T follicular helper cell (primary cell): ENCODE measurements at places on chromosomes 7 and 10.

- DNase-seq = no peak
Observed at GRCh38 chr10:124472071-124472470, 10.4 kb downstream of the LHPP start.

GRCh38 chr10:17831341-17831740 lies 22.2 kb downstream of the MRC1 start:
- no peak for DNase-seq

DNA sequence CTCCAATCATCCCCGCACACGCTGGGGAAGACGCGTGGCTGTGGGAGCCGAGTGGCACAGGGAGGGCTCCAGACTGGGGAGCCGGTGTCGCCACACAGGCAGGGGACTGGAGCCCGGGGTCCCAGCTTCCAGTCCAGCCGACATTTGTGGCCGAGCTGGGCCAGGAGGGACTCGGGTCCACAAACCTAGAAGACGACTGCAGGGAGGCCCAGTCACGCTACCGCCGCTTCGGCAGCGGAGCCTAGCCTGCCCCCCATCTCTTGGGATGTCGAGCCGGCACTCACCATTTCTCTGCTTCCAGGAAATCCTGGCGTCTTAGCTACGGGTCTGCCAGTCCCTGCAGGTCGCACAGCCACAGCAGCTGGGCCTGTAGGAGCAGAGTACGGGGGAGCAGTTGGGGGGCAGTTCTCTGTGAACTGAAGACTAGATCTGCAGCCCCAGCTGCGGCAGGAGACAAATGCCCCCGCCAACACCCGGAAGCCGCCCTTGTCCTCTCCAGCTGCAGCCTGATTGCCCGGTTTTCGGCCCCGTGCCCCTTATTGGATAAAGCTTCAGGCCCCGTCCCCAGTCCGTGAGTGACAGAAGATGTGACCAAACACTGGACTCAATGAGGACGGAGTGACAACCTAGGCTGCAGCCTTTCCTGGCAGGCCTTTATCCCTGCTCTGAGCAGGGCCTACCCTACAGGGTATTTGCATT lies 270.7 kb downstream of the ZNF33B start:
- DNase-seq = no peak

- no peak for DNase-seq
Observed at GRCh38 chr7:1966631-1967200, 266.0 kb downstream of the MAD1L1 start.

DNA sequence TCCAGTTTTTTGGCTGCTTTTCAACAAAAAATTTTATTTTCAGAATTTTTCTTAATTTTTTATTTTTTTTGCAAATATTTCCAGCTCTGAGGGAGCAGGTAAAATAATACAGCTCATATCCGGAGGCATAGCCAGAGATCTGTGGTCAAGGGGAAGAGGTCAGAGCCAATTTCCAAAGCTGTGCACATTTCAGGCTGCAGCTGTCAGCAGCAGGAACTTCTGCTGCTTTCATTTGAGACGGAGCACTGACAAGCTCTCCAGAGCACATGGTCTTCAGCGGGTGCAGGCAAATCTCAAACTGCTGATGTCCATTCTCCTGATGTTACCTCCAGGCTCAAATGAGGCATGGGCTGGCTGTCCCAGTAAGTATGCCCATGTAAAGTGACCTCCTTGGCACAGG lies 31.1 kb downstream of the SLC26A4 start:
- no peak for DNase-seq

DNA sequence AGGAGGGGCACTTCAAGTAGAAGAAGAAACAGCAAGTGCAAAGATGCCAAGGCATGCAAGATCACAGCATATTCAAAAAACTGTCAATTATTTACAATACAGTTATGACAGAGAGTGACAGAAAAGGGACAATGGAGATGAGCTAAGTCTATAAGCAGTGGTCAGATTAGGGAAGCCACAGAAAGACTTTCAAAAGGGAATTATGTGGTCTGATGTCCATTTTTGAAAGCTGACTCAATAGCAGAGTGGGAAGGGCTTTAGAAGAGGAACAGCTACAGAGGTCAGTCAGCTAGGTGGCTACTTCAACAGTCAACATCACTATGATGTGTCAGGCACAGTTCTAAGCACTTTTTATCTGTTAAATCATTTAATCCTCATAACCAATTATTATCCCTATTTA lies 45.2 kb upstream of the SPOCK2 start:
- DNase-seq = no peak

DNA sequence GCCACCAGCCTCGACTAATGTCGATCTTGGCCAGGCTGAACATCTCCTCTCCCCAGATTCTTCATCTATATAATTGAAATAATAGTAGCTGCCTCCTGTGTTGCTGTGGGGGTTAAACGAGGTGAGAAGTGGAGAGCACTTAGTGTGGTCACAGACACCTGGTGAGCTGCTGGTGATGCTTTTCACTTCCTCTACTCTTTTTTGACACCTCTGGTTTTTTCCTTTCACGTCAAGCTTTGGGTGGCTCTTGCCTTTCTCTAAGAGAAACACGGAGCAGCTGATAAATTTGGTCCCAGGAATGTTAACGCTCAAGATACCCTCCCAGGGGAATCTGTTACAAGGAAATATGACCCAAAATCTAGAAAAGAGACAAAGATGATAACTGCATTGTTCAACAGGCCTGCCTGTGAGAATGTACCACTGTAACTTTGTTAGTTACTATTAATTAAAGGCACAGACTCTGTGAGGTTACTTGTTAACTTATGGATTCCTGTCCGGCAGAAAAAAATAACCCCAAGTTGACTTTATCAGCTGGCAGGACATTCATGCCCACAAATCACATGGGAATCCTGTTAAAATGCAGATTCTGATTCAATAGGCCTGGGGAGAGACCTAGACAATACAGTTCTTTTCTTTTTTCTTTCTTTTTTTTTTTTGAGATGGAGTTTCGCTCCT lies 9.5 kb upstream of the NPFFR1 start:
- DNase-seq = no peak

GRCh38 chr7:123440101-123440548 lies 94.3 kb downstream of the IQUB start:
- DNase-seq = no peak

- DNase-seq = no peak
Observed at GRCh38 chr7:129801882-129802281, 150.9 kb downstream of the UBE2H start.

DNA sequence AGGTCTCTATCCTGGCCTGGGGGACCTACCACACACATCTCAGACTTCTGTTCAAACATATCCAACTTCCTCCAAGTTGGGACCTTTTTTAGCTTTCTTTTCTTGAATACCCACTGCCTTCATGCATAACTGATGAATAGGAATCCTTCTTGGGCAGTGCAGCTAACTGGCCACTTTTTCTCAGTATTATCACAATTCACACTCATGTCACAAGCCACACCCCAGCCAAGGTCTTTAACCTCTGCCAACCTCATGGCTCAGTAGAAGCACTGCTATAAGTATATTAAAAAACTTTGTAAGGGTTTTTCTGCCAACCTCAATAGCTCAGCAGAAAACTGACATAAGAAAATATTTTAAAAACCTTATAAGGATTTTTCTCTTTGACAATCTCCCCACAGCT lies 44.5 kb downstream of the HHEX start:
- no peak for DNase-seq

- DNase-seq = no peak
Observed at GRCh38 chr7:121753944-121754343, 119.0 kb upstream of the PTPRZ1 start.

- DNase-seq = no peak
Observed at GRCh38 chr10:122525788-122526187, 34.8 kb upstream of the DMBT1 start.

- DNase-seq = no peak
Observed at GRCh38 chr10:119135513-119135881, 30.0 kb downstream of the SFXN4 start.

DNA sequence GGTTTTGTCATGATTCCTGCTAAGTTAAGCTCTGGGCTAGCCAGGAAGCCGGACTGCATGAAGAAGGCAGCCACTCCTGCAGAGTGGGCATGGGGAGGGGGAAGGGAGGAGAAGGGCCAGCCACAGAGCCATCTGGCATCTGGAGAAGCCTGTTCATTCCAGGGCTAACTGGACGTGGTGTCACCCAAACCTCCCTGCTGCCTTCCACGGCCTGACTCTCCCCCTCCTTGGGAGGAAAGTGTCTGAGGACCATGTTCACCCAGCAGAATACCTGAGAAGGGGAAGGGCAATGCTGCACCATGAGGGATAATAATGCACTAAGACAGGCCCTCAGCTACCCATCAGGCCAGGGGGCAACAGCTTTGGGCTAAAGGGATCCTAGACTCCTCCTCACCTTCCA lies 15.4 kb downstream of the AQP1 start:
- no peak for DNase-seq

GRCh38 chr7:86013662-86014061 lies 630.0 kb upstream of the GRM3 start:
- no peak for DNase-seq

GRCh38 chr10:100340948-100341847 lies 5.8 kb upstream of the SCD start:
- DNase-seq = no peak

DNA sequence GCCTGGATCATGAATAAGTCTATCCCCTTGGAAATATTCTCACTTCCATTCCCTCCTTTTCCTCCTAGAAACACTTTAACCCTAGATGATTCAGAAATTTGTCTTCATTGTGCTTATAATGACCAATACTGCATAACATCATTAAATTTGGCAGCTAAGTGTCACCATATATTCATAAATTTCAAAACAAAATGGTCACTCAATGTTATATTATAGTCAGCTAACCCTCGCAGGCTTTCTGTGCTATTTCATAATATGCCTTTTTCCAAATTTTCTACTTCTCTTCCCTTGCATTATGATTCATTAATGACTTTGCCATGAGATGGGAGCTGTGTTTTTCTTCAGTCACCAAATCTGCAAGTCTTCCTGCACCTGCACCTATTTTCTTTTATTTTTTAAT lies 308.3 kb upstream of the AKR1E2 start:
- no peak for DNase-seq

GRCh38 chr10:102997998-102998397 lies 79.9 kb downstream of the CNNM2 start:
- DNase-seq = no peak

DNA sequence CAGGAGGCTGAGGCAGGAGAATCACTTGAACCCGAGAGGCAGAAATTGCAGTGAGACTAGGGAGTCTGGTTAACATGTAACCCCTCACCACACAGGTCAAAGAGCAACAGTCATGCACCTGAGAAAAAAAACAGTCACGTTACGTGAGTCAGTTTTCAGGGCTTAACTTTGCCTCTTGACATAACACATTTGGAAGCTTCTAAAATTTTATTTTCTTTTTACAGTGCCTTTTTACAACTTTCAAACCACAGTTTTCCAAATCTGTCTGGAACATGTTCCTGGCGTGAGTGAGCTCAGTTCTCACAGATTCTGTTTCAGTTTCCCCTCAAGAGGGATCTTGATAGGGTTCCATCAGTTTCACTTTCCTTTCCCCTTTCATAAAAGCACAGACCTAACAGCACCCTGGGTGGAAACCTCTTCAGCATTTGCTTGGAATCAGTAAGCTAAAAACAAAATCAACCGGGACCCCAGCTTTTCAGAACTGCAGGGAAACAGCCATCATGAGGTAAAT lies 4.4 kb downstream of the IFIT3 start:
- no peak for DNase-seq

DNA sequence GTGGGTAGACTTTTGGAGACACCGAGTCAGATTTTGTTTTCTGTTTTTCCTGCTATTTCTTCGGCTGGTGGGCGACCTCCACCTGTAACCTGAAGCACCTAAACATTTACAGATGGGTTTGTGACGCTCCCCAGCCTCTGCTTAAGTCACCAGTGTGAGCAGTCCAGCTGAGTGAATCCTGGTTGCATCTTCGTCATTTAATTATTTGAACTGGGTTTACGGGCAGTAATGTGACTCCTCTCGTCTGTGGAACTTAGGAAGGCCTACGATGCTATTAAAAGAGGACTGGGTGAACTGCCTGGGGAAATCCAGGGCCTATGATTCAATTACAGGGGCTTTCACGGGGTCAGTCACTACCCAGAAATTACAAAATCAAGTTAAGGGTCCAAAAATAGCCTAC lies 52.5 kb downstream of the WNT2 start:
- DNase-seq = no peak

- no peak for DNase-seq
Observed at GRCh38 chr7:42843205-42843800, 68.6 kb downstream of the C7orf25 start.

DNA sequence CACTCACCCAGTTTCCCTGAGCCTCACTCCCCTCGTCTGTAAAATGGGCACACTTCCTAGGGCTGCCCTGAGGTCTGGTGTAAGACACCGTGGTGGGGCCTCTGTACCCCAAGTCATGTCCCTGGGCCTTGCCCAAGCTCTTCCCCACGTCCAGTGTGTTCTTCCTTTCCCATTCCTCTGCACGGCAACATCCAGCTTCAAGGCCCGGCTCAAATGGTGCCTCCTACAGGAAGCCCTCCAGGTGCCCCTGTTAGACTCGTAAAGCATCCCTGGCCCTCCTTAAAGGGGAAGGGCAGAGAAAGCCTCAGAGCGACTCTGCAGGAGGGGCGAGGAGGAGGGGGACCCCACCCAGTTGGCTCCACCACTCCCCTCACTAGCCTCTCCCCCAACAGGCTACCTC lies 8.6 kb downstream of the SLC29A4 start:
- no peak for DNase-seq

DNA sequence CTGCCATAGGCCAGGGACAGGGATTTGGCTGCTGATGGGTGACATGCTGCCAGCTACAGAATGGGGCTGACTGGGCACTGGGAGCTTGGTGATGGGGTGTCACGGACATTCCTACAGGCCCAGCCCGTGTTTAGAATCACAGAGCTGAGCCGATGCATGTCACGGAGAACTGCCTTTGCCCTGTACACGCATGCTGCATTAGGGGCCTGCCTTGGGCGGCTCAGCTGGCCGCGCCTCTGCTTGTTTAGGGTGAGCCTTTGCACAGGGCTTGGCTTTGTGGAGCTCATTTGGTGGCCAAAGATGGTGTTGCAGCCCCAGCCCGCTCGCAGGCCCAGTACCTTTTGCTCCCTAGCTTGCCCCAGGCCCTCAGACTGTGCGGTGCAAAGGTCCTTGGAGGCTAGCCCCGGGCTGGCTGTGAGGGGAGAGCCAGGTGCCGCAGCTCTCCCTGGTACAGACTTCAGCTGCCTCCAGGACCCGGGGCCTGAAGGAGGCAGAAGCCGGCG lies 108.4 kb upstream of the BTBD16 start:
- no peak for DNase-seq
